ENCODE measurements at places on chromosomes 6 and 20.

GRCh38 chr6:56708810-56709597 is 66.3 kb upstream of the DST start:
- peak; percentile 75 for DNase-seq

DNA sequence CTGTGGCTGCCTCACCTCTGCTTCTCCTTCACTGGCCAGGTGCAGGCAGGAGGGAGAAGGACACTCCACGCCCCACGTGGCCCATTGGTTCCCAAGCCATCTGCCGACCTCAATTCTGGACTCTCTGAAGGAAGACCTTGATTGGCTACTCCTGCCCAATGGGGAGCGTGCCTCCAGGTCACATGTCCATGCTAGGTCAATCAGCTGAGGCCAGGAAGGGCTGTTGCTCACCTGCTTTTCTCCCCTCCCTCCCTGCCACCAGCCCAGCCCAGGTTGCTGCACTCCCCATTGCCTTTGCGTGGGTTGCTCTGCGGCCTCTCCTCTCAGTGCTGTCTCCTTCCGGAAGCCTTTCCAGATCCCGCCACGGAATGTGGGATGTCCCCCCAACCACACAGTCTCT is 21.9 kb upstream of the CDH4 start:
- no peak for DNase-seq

DNA sequence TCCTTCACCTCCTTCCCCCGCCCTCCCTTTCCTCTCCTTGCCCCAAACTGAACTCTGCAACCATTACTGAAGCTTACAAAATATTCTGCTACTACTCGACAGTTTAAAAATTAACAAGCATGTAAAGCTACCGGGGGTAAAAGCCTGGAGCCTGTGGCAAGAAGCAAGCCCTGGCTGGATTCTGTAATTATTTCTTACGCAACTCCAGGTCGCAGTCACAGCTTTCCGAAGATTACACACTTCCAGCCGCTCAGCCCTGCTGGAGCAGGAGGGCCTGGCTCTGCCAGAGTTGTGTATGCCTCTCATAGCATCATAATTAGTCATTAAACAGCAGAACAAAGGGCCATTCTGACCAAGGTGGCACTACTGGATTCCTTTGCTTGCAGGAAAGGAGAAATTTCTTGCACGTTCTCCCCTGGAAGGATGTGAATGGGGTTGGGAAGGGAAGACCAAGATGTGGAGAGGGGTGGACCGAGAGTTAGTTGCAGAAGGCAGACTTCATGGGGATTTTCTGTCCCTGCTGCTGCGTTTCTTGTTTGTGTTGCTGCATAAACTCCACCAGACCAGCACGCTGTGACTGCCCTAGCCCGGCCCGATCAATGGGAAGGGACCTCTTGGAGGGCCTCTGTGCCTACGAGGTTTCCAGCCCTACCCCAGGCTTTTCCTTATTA is 23.6 kb downstream of the FOXQ1 start:
- DNase-seq, result peak; percentile 83

GRCh38 chr20:41293269-41294037 is 24.1 kb downstream of the ZHX3 start:
- peak; percentile 71 for DNase-seq

- DNase-seq, result no peak
These were observed 19.7 kb downstream of the NRSN1 start for GRCh38 chr6:24145690-24146131.

GRCh38 chr6:1702580-1703051 is 92.9 kb downstream of the FOXC1 start:
- no peak for DNase-seq

DNA sequence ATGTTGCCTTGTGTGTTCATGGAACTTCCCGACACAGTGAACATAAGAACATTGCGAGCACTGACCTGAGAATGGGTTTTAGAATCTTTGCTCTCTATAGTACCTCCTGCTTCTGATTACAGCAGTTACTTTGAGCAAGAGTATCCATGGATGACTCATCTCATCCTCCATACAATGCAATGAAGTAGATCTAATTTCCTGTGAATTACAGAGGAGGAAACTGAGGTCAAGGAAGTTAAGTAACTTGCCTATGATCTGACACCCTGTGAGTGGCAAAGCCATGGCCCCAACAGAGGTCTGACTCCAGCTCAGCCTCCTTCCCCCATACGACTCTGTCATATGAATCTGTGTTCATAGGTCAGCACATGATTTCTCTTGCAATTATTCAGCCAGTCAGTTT is 518.1 kb downstream of the TFAP2A start:
- no peak for DNase-seq

DNA sequence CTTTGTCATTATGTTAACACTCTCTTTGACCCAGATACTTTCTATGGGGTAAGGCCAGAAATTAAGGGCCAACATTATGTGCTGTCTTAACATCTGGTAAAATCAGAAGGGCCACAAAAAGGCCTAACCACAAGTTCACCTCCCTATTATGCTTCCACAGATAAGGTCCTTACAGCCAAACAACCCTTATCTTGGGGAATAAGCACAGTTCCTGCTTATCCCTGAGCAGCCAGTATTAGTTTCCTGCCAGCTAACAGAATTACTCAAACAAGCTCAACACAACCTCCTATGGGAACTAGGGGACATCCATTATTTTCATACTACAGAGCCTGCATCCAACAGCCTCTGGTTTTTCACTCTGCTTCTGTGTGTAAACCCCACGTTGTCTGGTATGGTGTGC is 724.8 kb downstream of the HACE1 start:
- no peak for DNase-seq

GRCh38 chr6:108795814-108796213 is 52.4 kb upstream of the ARMC2 start:
- no peak for DNase-seq

Data from mesenchymal stem cell (in vitro differentiated cells and primary cell).